HFF-Myc (cell line): ENCODE measurements at places on chromosomes 13 and 19.
A peak's percentile ranks its signal among the peaks of the same experiment; 100 is the strongest.

DNA sequence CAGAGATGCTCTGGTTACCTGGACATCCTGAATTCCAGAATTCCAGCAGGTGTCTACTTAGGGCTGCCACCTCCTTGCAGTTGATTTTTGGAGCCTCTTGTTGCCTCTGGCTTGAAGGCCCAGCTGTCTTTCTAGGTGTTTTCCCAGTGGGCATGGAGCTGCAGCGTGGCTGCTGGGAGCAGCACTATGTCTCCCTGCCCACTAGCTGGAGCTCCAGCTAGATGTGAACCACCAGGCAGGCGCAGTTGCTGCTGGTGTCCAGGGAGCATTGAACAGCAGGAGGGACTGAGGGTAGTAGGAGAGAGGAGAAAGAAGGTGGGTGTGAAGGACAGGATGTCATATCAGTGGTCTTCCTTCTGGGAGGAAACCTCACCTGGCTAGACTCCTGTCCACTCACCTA lies 9.9 kb upstream of the SELENOW start:
- DNase-seq, result no peak

DNA sequence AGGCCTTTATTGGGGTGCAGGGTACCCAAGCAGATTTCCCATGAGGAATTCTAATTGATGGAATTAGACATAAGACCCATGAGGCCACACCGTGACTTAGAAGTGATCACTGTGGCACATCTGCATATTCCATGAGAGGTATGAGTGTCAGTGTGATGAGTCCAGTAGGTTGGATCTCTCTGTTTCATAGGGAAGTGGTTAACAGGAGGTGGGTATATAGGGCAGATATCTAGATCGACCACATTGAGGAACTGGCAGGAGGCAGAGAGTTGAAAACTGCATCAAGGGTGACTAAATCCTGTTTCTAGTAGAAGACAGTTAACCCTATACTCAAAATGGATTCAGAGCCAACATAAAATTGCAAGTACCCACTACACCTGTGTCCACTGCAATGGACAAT lies 68.6 kb upstream of the MIR17HG start:
- no peak for DNase-seq

- DNase-seq, result no peak
These were observed 22.1 kb downstream of the UPF1 start for GRCh38 chr19:18853755-18854427.

DNA sequence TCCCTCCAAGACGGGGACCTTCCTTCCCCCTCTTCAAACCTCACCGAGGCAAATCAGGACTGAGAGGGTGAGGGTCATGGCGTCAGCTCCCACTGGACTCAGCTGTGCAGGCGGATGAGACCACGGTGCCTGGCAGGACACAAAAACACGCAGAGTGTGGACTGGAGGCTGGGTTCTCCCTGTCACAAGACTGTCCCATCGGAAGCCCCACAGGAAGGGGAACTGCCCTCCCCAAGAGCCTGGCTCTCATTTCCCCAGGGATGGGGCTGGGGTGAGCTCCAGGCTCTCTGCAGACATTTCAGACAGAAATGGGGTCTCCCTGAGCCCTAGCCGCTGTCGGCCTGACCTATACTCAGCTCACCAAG lies at the start of gene LILRB5:
TSS of gene LILRB5 (minus strand) at position 158 of the 365 bp plus-strand sequence. CDS start at position 78, 80 bp downstream.
- no peak for DNase-seq

- no peak for DNase-seq
These were observed 27.7 kb upstream of the MBNL2 start for GRCh38 chr13:97194479-97194878.

- no peak for DNase-seq
These were observed 62.4 kb downstream of the MPHOSPH8 start for GRCh38 chr13:19695829-19696228.

DNA sequence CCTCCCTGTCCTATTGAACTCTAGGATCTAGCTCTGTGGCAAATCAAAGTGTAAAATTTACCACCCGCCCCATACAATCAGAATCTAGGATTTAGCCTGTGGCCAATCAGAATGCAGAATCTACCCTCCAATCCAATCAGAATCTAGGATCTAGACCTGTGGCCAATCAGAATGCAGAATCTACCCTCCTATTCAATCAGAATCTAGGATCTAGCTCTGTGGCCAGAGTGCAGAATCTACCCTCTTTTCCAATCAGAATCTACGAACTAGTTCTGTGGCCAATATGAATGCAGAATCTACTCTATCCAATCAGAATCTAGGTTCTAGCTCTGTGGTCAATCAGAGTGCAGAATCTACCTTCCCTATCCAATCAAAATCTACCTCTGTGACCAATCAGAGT lies 25.8 kb downstream of the PRKD2 start:
- DNase-seq, result no peak

GRCh38 chr13:53447863-53448262 lies 419.2 kb downstream of the OLFM4 start:
- DNase-seq, result no peak

DNA sequence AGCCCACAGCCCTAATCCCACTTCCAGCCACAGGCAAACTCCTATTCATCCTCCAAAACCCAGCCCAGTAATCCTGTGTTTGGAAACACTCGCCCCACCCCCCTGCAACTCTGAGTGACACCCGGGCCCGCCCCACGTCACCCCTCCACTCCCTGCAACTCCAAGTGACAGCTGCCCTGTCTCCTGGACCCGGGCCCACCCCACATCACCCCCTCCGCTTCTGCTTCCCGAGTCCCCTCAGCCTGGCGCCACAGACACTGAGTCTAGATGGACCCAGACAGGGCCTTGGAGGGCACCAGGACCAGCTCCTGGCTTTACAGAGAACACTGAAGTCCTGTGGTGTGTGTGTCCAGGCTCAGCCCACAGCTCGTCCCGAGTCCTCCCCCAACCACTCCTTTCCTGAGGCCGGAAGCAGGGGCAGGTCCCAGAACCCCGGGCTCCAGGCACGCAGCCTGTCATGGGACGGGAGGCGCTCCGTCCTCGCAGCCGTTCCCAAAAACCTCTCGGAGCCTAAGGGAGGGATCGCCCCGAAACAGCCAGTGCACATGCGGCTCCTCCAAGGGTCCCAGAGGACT lies 7.7 kb downstream of the REXO1 start:
- no peak for DNase-seq

- no peak for DNase-seq
These were observed 8.6 kb downstream of the ABCC4 start for GRCh38 chr13:95292622-95293021.

- no peak for DNase-seq
These were observed 76.9 kb downstream of the COL4A1 start for GRCh38 chr13:110229905-110230563.

- no peak for DNase-seq
These were observed 1422.2 kb upstream of the PCDH20 start for GRCh38 chr13:62837895-62838294.

DNA sequence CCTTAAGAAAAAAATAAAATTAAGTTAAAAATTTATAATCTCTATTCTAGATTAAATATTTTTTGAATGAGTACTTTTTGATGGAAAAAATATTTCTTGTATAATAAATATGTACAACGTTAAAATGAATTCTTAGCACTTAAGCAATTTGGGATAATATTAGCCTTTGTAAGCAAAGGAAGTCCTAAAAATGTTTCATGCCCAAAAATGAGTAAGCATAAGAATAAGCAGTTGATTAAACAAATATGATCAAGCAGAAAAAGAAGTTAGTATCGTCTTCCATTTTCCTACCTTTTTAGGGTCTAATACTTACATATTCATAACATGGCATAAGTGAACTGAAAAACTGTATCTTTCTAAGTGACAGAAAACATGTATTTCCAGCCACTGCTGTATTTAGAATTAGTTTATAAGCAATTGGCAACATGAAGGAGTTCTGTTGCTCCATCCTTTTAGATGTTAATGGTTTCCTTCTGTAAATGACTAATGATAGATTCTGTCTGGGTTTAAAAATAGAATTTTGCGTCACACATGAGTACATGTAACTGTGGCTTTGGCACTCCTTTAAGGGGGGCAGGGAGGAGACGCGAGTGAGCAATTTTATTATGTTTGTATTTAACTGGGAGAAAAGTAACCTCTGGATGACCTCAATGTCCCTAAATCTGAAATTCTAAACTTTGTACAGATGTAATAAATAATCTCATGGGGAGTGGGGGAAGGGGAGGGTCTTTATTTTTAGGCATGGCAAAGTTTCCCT lies 237.4 kb downstream of the RGCC start:
- peak; percentile 86 for DNase-seq

DNA sequence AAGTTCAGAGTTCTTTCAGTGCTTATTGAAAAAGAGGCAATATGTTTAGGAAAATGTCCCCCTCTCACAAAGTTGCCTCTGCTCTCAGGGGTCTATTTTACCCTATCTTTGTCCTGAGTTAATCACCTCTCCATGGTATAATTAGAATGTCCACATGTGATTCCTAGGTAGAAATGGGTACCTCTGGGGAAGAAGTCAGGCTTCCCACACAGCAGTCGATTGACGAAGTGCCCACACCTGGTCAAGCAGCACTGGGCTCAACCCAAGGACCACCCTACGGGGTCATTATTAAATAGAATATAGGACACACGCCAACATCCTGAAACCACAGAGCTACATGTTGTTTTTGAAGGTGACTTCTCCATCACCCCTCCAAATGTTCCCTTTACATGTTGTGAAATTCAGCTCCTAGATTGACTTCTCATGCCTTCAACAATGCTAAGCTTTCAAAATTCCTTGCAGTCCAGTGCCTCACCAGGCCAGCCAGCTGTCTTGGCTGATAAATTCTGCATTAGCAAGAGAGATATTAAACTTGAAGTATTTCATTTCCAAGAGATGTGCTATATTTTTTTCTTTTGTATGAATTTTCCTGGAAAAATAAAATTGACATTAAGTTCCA lies 43.6 kb upstream of the FAM124A start:
- DNase-seq, result no peak

GRCh38 chr19:35320065-35320713 lies 8.8 kb upstream of the CD22 start:
- DNase-seq, result no peak

DNA sequence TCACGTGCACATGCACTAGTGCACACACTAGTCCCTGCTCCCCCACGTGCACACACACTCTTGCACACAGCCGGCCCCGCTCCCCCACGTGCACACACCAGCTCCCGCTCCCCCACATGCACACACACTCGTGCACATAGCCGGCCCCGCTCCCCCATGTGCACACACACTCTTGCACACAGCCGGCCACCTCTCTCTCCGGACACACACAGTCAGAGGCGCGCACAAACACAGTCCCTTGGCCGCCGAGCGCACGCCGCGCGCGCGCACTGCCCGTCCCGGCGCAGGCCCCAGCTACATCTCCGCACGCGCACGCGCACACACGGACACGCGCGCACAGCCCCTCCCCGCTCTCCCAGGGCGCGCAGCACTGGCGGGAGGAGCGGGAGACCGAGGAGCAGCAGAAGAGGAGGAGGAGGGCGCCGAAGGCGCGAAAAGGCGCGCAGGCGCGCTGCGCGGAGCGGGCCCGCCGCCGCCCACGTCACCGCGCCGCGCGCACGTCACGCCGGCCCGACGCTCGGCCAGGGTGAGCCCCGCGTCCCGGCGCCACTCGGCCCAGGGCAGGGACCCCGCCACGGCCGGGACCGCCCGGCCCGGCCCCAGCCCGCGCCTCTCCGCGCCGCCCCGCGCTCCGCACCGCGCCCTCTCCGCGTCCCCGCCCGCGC lies at the start of gene TFDP1:
TSS of gene TFDP1 (plus strand) at position 549 of the 665 bp plus-strand sequence. CDS start 1,085 bp downstream, outside the sequence.
- DNase-seq, result peak; percentile 47

DNA sequence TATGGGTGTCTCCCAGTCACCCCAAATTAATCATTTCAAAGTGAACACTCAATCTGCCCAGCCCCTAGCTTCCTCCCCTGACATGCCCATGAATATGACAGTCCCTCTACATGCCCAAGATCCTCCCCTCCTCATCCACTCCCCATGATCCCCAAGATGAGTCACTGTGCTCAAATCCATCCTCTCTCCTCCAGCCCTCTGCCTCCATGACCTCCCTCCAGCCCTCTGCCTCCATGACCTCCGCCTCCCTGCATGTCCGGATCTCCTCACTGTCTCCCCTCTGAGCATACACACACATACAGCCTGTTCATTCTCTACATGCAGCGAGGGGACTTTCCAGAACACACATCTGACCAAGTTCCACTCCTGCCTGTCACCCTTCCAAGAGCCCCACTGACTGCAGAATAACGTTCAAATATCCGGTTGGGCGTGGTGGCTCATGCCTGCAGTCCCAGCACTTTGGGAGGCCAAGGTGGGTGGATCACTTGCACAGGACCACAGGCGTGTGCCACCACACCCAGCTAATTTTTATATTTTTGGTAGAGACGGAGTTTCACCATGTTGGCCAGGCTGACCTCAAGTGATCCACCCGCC lies 18.4 kb upstream of the FEM1A start:
- DNase-seq, result no peak

DNA sequence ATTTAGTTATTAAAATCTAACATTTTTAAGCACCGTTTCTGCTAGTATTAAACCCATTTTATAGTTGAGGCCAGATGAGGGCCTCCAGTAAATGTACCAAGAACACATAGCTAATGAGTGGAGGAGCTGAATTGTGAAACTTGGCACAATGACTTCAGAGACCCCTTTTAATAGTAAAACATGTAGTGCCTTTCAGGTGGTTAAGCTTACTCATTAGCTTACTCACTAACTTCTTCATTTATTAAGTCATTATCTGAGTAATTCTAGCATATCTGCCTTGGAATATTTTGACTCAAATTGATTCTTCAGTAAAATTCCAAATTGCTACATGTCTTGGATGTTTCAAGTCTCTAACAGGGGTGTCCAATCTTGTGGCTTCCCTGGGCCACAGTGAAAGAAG lies 735.2 kb downstream of the LIG4 start:
- no peak for DNase-seq

- DNase-seq, result peak; percentile 38
These were observed at the start of gene TMEM147 for GRCh38 chr19:35545001-35545854. TSS of gene TMEM147 (plus strand) at chr19:35545626. CDS start at chr19:35545740, 114 bp downstream.

DNA sequence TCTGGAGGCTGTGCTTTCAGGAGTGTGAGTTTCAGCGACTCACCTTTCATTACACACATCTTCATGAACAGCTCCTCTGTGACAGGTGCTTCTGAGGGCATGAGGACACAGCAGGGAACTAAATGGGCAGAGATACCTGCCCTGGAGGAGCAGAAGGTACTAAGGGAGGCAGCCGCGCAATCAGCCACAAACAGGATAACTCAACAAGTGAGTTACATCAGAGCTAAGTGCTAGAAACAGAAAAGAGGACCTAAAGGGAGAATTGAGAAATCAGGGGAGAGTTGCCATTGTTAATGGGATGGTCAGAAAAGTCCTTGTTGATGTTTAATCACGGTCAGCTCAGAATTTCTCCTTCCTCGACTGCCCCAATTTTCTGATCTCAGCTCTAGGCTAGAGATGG lies 42.5 kb downstream of the SYDE1 start:
- DNase-seq, result no peak

GRCh38 chr19:45103156-45103507 lies 10.2 kb downstream of the PPP1R37 start:
- no peak for DNase-seq

GRCh38 chr19:39444598-39445195 lies 685 bp upstream of the SUPT5H start:
- DNase-seq, result no peak

- DNase-seq, result no peak
These were observed 437.2 kb downstream of the LIG4 start for GRCh38 chr13:107778094-107778493.

- DNase-seq, result no peak
These were observed 15.4 kb upstream of the MATK start for GRCh38 chr19:3801412-3802096.
